Stimulated activated CD4-positive, alpha-beta T cell treated with anti-CD3 and anti-CD28 coated beads, Interleukin-1b, Interleukin-23, amount 100 ng/mL, for 1 hour (primary cell): ENCODE measurements at places on chromosomes 4 and X.

DNA sequence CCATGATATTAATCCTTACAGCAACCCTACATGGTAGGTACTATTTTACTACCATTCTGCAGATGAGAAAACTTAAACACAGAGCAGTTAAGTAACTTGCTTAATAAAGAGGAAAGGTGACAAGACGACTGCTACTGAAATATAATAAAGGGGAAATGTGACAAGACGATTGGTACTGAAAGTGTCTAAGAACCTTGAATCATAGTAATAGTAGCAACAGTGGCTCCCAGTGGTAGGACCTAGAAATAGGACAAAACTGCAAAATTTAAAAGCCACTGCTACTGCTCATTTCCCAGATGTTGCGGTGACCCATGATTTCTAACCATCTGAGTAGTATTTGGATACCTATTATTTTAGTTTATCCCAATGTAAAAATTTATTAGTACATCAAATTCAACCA is 89.5 kb downstream of the TASL start:
- no peak for DNase-seq

DNA sequence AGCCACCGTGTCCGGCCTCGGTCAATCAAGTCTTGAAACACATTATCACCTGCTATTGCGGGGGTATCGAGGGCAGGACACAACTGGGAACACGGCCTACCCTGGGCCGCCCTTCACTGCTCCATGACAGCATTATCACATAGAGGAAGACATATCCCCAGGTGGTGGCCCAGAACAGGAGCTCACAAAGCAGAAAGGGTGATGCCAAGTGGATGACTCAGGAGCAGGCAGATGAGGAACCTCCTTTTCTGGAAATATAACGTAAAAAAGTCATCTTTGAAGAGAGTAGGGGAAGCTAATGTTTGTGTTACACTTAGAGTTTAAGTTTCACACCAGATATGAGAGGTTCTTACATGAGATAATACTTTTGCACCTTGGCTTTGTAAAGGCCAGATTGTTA is 5.3 kb upstream of the SUPT20HL1 start:
- DNase-seq: no peak

DNA sequence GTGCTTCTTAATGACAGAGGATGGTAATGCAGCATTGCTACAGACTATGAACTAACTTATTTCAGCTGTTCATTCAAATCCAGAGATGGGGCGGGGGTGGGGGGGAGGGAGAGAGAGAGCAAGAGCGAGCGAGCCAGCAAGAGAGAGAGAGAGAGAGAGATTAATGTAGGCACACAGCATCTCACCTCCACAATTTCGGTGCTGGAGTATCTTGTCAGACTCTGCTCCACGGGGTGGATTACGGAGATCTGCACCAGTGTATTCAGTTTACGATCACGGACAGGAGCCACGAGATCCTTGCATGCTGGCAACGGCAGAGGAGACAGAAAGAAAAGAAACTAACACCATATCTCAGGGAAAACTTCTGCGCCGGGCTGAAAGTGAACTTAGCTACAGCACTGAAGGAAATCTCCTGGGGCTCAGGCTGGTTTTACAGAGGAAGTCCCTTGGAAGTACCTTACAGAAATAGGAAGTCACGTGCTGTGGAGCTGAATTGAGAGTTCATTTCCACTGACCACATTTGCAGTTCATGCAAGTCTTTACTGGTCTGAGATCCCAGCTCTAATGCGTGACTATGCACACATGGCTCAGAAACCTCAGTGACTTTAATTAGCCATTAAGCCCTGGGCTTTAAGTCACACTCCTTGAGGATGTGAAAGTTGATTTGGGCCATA is 440.9 kb downstream of the INPP4B start:
- no peak for DNase-seq

GRCh38 chrX:119477812-119478232 is 9.6 kb downstream of the SLC25A5 start:
- no peak for DNase-seq

DNA sequence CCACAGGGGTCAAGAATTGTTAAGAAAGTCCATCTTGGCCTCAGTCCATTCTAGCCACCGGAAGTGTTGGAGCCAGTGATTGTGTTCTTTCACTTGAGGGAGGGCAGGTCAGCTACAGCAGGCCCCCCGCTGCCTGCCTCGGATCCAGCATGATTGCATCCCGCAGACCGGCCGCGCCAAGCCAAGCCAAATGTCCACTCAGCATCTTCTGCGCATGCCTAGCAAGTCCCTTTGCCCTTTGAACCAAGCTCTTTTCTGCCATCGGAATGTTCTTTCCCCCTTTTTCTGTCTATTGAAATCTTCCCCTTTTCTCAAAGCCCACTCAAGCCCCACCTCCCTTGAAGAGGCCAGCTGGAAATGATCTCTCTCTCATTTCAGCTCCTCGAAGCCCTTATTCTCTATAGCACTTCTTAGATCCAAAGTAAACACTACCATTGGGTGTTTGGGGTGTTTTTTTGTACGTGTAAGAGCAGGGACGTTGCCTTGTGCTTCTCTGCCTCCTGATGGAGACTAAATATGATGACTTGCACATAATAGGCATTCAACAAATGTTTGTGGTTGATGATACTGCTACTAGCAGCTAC is 147.8 kb upstream of the BCOR start:
- no peak for DNase-seq

DNA sequence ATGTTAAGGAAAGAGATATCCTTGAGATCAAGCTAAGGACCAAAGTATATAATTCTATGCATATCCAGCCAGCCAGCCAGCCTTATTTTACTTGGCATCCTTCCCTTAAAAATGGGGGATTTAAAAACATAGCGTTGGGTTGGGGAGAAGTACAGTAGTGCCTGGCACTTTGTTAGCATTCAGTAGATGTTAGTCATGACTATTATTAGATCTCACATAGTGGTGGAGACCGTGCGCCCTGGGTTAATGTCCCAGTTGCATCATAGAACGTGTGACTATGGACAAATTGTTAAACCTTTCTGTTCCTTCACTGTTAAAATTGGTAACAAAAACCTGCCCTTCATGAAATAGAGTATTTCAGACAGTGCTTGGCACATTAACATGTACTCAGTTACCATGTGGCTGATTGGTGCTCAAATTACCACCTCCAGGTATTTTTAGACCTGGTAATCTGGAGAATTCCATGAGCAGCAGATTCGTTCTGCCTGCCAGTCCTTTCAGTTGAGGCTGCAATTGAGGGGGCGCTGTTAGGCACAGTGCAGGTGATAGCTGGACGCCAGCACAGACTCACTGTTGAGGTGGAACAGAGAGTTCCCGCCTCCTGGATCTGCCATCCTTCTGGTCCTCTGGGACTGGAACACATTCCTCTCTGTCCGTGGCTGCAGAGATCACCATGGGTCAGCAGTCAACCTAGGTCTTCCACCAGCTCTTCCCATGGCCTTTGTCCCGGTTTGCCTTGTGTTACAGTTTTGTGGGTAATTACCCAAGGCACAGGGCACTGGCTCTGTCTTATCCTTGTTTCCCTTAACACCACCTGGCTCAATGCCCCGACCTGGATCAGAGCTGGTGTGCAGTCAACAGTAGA is 31.7 kb downstream of the RBBP7 start:
- no peak for DNase-seq

DNA sequence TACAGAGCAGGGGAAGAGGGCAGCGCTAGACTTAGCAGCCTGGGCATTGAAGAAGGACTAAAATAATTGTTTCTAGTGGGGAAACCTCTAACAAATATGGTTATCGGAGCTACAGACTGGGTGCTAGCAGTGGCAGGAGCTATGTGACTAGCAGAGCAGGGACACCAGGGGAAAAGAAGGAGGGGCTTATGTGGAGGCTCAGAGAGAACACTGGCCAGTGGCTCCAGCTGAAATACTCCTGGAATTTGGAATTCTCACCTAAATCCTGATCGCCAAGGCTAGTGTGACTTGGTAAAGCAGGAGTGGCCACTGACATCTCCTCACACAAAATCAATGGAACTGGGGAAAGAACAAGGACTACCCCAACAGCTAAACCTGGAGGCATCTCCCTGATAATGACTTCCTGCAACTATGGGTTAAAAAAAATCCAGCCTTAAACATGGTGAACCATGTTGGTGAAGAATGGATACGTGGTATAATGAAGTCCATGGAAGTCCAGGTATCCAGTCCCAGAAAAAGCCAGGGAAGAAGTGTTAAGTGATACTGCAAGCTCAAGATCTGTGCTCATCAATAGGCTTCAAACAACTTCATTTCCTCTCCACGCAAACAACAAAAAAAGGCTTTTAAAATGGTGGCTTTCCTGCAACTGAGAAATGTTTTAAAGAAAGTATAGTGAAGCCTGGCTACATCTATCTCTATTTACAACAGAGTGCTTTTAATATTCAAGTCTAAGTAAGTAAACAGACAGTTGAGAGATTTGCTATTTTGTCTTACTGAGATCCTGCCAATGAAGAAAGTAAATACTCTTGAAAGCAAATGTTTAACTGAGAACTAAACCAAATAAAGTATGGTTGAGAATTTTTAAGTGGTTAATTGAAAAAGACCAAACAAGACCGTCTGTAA is 1.8 kb downstream of the TAPT1 start:
- no peak for DNase-seq

- DNase-seq: no peak
Measured at GRCh38 chr4:88008122-88008742, 797 bp downstream of the PKD2 start.

GRCh38 chr4:21415728-21416127 is 532.8 kb downstream of the KCNIP4 start:
- no peak for DNase-seq

- no peak for DNase-seq
Measured at GRCh38 chr4:4492161-4492847, 49.5 kb downstream of the STX18 start.

GRCh38 chrX:136529795-136530194 is 2.2 kb upstream of the VGLL1 start:
- no peak for DNase-seq

GRCh38 chrX:154401045-154401799 is 3.0 kb downstream of the RPL10 start:
- no peak for DNase-seq

DNA sequence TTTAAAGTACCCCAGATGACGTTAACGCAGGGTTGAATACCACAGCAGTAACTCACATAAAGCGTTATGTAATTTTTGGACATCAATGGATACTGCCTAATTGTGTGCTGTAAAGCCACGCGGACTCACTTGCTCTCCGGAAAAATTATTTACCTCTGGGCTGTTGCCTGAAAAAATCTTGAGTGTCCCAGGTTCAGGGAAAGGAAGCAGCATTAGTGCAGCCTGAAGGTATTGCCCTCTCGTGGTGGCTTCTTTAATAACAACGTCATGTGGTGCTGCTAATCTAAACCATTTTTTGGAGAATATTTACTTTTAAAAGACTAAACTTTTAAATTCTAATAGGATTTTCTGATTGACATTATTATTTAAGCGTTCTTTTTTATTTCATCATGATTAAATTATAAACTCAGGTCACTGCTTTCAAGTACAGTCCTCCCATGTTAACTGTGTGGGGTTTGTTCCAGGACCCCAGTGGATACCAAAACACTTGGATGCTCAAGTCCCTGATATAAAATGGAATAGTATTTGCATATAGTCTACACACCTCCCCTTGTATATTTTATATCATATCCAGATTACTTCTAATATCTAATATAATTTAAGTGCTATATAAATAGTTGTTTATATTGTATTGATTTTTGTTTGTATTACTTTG is 384.8 kb downstream of the FAM133A start:
- DNase-seq: no peak

- DNase-seq: no peak
Measured at GRCh38 chrX:149909324-149910177, 19.8 kb upstream of the HSFX4 start.

DNA sequence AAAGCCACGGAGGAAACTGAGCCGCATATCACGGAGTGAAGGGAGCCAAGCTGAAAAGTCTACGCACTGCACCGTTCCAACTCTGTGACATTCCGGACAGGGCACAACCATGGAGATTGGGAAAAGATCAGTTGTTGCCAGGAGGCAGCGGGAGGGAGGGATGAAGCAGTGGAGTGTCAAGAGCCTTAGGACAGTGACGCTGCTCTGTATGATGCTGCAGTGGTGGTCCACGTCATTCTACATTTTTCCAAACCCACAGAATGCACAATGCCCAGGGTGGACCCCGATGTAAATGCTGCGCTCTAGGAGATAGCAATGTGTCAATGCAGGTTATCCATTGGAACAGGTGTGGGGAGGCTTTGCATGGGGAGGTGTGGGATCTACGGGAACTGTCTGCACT is 7.5 kb upstream of the WFS1 start:
- DNase-seq: no peak

GRCh38 chr4:82694046-82694445 is 104.5 kb downstream of the SCD5 start:
- no peak for DNase-seq

- DNase-seq: no peak
Measured at GRCh38 chrX:103488332-103488731, 31.0 kb downstream of the RAB40A start.

GRCh38 chr4:25743971-25744370 is 88.3 kb downstream of the SLC34A2 start:
- DNase-seq: no peak

DNA sequence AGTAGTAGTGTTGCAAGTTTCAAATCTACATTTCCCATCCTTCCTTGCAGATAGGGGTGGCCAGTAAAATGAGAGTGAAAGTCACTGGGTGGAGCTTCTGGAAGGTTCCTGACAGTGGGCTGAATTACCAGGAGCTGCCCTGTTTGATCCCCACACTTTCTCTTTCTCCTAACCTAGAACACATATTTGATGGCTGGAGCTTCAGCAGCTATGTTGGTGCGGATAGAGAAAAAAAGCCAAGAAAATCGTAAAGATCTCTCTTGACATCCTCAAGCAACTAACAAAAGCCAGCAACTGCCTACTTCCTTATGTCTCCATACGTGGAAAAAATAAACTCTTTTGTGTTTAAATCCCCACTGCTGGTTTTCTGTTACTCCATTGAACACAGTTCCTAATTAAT is 32.2 kb downstream of the ZNF275 start:
- DNase-seq: no peak

DNA sequence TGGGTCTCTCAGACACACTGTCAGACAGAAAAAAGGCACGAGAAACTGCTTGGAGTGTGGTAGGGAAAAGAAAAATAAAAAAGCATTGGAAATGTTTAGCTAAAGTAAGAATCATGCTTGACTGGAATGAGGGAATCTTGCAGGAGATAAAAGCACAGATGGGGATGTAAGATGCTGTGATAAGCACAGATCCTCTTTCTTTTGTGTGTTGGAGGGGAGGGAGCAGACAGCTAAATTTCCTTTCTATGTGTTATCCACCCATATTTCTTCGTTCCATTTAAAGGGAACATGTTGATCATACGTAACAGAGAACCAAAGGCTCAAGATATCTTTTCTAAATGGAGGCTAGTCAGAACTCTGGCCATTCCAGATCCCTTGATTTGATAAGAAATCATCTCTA is 614.0 kb upstream of the LCORL start:
- DNase-seq: no peak

GRCh38 chr4:177356206-177356605 is 46.5 kb downstream of the NEIL3 start:
- DNase-seq: no peak

DNA sequence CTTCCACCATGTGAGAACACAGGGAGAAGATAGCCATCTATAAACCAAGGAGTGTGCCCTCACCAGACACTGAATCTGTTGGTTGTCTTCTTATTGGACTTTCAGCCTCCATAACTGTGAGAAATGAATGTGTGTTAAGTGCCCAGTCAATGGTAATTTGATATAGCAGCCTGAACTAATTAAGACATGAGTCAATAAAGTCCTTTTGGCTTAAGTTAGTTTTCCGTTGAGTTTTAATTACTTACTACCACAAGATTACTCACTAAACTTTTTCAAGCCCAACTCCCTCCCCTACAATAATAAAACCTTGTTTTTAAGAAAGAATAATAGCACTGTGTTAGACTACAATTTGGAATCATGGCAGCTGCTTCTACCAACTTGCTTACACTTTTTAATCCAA is 324.2 kb downstream of the PCDH19 start:
- no peak for DNase-seq
